HCT116 (cell line): ENCODE measurements at places on chromosomes 1 and 21. TPM values are rescaled to one million over a fixed set of nuclear protein-coding genes. Genes with fewer than 3 reads are reported as not detected.

DNA sequence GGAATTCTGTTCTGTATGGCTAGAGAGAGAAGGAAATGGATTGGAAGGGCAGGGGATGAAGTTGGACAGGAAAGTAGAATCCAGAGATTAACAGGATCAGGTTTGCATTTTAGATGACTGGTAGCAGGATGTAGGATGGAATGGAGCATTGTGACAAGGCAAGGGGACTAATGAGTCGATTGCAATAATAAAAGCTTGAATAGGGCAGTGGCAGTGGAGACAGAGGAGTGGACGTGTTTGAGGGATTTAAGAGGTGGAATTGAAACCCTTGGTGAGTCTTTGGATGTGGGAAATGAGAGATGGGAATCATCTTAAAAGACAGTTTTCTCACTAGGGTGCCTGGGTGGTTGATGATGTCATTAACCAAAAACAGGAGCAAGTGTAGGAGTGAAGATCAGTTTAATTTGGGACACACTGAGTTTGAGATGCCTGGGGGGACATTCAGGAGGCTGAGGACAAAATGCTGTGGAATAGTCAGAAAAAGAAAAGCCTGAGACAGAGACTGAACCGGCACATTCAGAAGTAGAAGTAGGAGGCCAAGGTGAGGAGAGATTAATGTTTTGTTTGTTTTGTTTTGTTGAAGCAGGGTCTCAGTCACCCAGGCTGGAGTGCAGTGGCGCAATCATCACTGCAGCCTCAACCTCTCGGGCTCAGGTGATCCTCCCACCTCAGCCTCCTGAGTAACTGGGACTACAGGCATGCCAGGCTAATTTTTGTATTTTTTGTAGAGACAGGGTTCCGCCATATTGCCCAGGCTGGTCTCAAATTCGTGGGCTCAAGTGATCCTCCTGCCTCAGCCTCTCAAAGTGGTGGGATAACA is 29.1 kb upstream of the C1orf146 start:
- no peak overlapping the region for H3K4me3 ChIP-seq
- no peak for DNase-seq
- H3K36me3 ChIP-seq = no peaks in the 10 kb centered on the region
- H3K27ac ChIP-seq = no peak overlapping the region

GRCh38 chr21:33058527-33058926 is 11.4 kb upstream of the OLIG1 start:
- DNase-seq = no peak
- H3K4me3 ChIP-seq = no peak overlapping the region
- H3K27me3 ChIP-seq = peaks cover 28% of the 10 kb centered on the region
- no peaks in the 10 kb centered on the region for H3K36me3 ChIP-seq
- H3K4me1 ChIP-seq = no peaks in the 10 kb centered on the region

GRCh38 chr1:52306227-52307006 is 59.6 kb downstream of the CC2D1B start:
- H3K4me1 ChIP-seq = no peaks in the 10 kb centered on the region
- no peaks in the 10 kb centered on the region for H3K27me3 ChIP-seq
- no peak overlapping the region for H3K27ac ChIP-seq
- DNase-seq = no peak
- H3K36me3 ChIP-seq = no peaks in the 10 kb centered on the region
- no peak overlapping the region for H3K4me3 ChIP-seq

- no peaks in the 10 kb centered on the region for H3K27me3 ChIP-seq
- H3K27ac ChIP-seq = no peak overlapping the region
- DNase-seq = no peak
- no peaks in the 10 kb centered on the region for H3K36me3 ChIP-seq
- no peaks in the 10 kb centered on the region for H3K4me1 ChIP-seq
- H3K4me3 ChIP-seq = no peak overlapping the region
These were observed 246.3 kb downstream of the FGGY start for GRCh38 chr1:59543211-59543668.

DNA sequence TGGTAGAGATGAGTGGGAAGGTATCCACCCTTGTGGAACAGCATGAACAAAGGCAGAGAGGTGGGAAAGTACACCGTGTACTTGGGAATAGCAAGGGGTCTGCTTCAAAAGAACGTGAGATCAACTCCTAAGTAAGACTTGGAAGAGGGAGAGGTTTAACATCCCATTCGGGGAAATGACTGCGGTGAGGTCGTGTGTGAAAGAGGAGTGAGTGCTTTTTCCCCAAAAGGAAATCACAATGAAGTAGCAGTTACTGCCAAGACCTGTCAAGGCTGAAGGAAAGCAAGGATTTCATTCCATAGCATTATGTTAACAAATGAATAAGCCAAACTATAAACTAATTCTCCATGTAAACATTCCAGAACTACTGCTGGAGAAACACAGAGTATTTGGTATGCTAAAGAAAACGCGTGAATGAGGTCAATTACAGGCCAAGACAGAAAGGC is 20.0 kb upstream of the SYDE2 start:
- H3K36me3 ChIP-seq = no peaks in the 10 kb centered on the region
- DNase-seq = no peak
- peaks cover 14% of the 10 kb centered on the region for H3K4me1 ChIP-seq
- H3K4me3 ChIP-seq = no peak overlapping the region
- no peaks in the 10 kb centered on the region for H3K27me3 ChIP-seq

DNA sequence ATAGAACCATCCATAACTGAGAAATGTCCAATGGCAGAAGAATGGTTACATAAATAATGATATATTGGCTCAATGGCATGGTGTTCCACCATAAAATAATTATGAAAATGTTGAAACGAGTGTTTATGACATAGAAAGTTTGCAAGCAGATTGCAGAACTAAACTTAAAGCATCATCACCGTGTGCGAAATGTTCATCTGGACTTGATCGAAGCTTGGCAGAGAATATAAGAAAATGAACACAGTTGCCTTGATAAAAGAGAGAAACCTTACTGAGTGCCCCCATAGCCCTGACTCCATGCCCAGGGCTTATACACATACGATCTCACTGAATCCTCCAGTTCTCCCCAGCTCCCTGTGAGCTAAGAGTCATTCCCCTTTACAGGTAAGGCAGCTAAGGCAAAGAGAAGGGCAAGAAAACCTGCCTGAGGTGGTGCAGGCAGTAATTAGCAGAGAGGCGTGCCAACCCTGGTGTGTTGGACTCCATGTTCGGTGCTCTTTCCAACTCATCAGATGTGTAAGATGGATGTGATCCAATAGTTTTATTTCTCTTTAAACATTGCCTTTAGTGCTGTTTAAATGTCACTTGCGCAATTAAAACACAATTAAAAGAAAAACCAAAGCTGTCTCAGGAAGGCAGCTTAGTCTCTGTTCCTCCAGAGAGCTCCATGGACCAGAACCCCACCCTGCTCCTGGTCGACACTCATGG is 21.8 kb upstream of the SPOCD1 start:
- H3K36me3 ChIP-seq = no peaks in the 10 kb centered on the region
- H3K27me3 ChIP-seq = no peaks in the 10 kb centered on the region
- no peak overlapping the region for H3K27ac ChIP-seq
- no peak for DNase-seq
- no peaks in the 10 kb centered on the region for H3K4me1 ChIP-seq

GRCh38 chr1:7579016-7579415 is 192.1 kb upstream of the VAMP3 start:
- no peak overlapping the region for H3K4me3 ChIP-seq
- DNase-seq = no peak
- no peaks in the 10 kb centered on the region for H3K4me1 ChIP-seq
- H3K36me3 ChIP-seq = no peaks in the 10 kb centered on the region
- no peak overlapping the region for H3K27ac ChIP-seq
- no peaks in the 10 kb centered on the region for H3K27me3 ChIP-seq

NUP210L gene
- 0.10 TPM for total RNA-seq

FALEC gene
- total RNA-seq = 0.59 TPM

CRABP2 gene
- 209 TPM for total RNA-seq

DR1 gene
- total RNA-seq = 73.8 TPM

PPM1J gene
- total RNA-seq = 7.5 TPM

PCSK9 gene
- 39.6 TPM for total RNA-seq

ADORA1 gene
- total RNA-seq = 2.8 TPM

HTR6 gene
- 0.57 TPM for total RNA-seq
